ENCODE measurements at places on chromosomes 11 and 22. TPM values are rescaled to one million over a fixed set of nuclear protein-coding genes. Genes with fewer than 3 reads are reported as not detected.

PKDREJ gene
- 0.06 TPM for total RNA-seq

LYVE1 gene
- total RNA-seq, result 178 TPM

SLC22A6 gene
- not detected for total RNA-seq

SLC17A6 gene
- not detected for total RNA-seq

OR52I1 gene
- not detected for total RNA-seq

RNF215 gene
- 15.9 TPM for total RNA-seq

FADD gene
- total RNA-seq, result 28.8 TPM

CTSW gene
- total RNA-seq, result 32.4 TPM

SGSM1 gene
- 1.0 TPM for total RNA-seq

PLEKHA7 gene
- 12.8 TPM for total RNA-seq

OR2D2 gene
- total RNA-seq, result 0.43 TPM

ELFN2 gene
- 0.17 TPM for total RNA-seq

INPP5J gene
- 0.34 TPM for total RNA-seq

TEX12 gene
- 1.2 TPM for total RNA-seq

CRYBB2 gene
- not detected for total RNA-seq

CARNS1 gene
- 2.0 TPM for total RNA-seq

ADAMTS8 gene
- 0.39 TPM for total RNA-seq

SYT8 gene
- total RNA-seq, result not detected

KDM4E gene
- total RNA-seq, result not detected

MICALL1 gene
- total RNA-seq, result 21.8 TPM

JHY gene
- total RNA-seq, result 4.7 TPM

FGF4 gene
- not detected for total RNA-seq

ZNF202 gene
- 17.6 TPM for total RNA-seq

SERPING1 gene
- 254 TPM for total RNA-seq

THYN1 gene
- 36.7 TPM for total RNA-seq

E2F8 gene
- 2.3 TPM for total RNA-seq

MIAT gene
- 20.0 TPM for total RNA-seq

POU2AF1 gene
- 124 TPM for total RNA-seq

DNAJB7 gene
- not detected for total RNA-seq

FOLR1 gene
- not detected for total RNA-seq

NF2 gene
- total RNA-seq, result 21.5 TPM

TMEM151A gene
- total RNA-seq, result not detected

CALCB gene
- total RNA-seq, result 0.92 TPM

C11orf91 gene
- not detected for total RNA-seq

CLMP gene
- total RNA-seq, result 14.0 TPM

TRPC6 gene
- 3.3 TPM for total RNA-seq

Data from spleen (tissue), 13 donors.